ENCODE measurements at places on chromosomes 6 and 20. TPM values are rescaled to one million over a fixed set of nuclear protein-coding genes. Genes with fewer than 3 reads are reported as not detected.
A peak's percentile ranks its signal among the peaks of the same experiment; 100 is the strongest.

- DNase-seq: no peak
Measured at GRCh38 chr6:142013875-142014495, 118.7 kb upstream of the GJE1 start.

- DNase-seq: no peak
Measured at GRCh38 chr6:99030915-99031314, 83.2 kb upstream of the FBXL4 start.

The BAG2 gene
- total RNA-seq: 7.1 TPM

DNA sequence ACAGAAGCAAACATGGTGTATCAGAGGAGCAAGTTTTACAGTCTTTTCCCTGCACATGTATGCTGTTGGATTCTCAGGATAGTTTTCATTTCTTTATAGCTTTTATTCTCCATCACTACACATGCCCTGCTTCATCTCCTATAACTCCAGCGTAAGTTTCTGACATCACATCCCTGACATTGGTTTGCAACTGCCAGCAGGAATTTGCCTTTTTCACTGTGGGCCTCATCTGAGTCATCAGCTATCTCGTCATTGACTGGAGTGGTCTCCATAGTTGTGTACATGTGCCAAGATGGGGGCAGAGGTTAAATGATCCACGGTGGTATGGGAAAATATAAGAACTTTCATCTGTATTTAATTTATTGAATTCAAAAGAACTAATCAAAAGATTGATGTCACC lies 96.7 kb downstream of the SLX4IP start:
- DNase-seq: peak; percentile 62

DNA sequence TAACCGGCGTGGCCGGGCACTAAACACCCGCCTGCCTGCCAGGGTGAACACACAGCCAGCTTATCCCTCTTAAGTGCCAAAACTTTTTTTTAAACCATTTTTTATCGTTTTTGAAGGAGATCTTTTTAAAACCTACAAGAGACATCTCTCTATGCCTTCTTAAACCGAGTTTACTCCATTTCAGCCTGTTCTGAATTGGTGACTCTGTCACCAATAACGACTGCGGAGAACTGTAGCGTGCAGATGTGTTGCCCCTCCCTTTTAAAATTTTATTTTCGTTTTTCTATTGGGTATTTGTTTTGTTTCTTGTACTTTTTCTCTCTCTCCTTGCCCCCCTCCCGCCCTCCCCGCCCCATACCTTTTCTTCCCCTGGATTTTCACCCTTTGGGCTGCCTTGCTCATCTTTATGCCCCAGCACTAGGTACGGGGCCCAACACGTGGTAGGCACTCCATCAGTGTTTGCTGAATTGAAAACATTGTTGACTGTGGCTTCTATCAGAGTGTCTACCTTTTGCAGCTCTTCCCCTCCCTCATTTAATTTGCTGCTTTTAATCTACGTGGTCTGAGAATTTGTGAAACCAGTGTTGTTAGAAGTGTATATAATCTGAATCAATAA lies 1.5 kb downstream of the ZCCHC3 start:
- DNase-seq: no peak

The UBE2C gene
- total RNA-seq: 267 TPM

- no peak for DNase-seq
Measured at GRCh38 chr6:71544028-71544427, 255.4 kb downstream of the OGFRL1 start.

The FILIP1 gene
- 107 TPM for total RNA-seq

DNA sequence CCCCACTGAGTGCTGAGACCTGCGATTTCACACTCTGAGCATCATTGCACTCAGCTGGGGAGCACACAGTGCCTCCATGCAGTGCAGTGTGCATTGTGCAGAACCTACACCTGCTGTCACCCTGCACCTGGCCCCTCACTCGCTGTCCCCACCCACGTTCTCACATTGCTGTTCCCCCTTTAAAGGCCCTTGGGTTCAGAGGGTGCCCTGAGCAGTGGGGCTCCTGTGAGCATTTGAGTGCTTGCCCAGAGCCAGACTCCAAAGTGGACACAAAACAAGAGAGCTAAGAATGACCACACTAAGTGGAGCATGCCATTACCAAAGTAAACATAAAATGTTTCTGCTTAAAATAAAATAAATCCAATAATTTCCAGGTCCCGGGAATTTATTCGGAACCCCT lies 131.0 kb upstream of the CST7 start:
- no peak for DNase-seq

The COL21A1 gene
- 1.4 TPM for total RNA-seq

The CNBD2 gene
- 8.5 TPM for total RNA-seq

DNA sequence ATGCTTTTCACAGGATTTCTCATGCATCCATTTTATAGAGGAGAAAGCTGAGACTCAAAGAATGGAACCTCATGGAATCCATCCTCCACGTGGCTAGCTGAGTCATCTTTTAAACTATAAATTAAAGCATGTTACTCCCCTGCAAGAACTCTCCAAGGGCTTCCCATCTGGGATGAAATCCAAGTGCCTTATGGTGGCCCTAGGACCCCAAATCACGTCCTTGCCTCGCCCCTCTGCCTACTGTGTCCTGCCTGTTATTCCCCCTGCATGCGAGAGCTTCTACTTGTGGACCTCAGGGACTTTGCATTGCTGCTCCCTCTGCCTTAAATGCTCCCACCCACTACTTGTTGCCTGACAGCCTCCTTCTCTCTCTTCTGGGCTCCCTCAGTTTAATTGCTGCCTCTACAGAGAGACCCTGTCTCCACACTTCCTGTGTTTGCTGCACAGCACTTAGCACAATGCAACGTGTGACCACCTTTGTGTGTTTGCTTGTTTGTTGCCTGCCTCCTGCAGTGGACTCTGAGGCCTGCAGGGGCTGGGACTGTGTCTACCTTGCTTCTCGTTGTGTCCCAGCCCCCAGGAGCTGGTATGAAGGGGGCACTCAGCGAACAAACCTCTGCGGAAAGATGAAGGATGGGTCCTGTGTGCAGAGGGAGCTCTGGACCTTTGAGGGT lies 39.4 kb downstream of the TOX2 start:
- no peak for DNase-seq

DNA sequence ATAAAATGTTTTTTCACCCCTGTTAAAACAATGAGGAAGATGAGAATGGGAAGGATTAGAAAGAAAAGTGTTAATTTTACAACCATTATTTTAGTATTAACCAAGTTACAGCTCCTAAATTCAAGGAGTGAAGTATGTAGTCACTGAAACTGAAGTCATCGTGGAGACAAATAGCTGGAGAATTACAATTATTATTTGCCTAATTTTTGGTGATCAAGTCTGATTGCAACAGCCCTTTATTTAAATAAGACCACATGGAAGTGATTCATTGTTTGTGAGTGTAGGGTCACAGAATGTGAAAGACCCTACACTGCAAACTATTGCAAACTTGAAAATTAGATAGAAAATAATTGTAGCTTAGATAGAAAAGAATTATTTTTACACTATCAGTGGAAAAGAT lies 292.4 kb downstream of the CENPW start:
- DNase-seq: no peak

GRCh38 chr20:2652724-2653555 lies 508 bp downstream of the NOP56 start:
- DNase-seq: peak; percentile 55

GRCh38 chr20:4109307-4109940 lies 94.1 kb upstream of the RNF24 start:
- DNase-seq: no peak

GRCh38 chr6:99514089-99514488 lies 1.1 kb downstream of the USP45 start:
- DNase-seq: peak; percentile 19

The ZNFX1 gene
- total RNA-seq: 8.2 TPM

The RAET1L gene
- total RNA-seq: not detected

The PLG gene
- not detected for total RNA-seq

GRCh38 chr6:105677671-105678475 lies 275.0 kb upstream of the PREP start:
- no peak for DNase-seq

- DNase-seq: no peak
Measured at GRCh38 chr6:45132658-45133294, 195.4 kb upstream of the RUNX2 start.

DNA sequence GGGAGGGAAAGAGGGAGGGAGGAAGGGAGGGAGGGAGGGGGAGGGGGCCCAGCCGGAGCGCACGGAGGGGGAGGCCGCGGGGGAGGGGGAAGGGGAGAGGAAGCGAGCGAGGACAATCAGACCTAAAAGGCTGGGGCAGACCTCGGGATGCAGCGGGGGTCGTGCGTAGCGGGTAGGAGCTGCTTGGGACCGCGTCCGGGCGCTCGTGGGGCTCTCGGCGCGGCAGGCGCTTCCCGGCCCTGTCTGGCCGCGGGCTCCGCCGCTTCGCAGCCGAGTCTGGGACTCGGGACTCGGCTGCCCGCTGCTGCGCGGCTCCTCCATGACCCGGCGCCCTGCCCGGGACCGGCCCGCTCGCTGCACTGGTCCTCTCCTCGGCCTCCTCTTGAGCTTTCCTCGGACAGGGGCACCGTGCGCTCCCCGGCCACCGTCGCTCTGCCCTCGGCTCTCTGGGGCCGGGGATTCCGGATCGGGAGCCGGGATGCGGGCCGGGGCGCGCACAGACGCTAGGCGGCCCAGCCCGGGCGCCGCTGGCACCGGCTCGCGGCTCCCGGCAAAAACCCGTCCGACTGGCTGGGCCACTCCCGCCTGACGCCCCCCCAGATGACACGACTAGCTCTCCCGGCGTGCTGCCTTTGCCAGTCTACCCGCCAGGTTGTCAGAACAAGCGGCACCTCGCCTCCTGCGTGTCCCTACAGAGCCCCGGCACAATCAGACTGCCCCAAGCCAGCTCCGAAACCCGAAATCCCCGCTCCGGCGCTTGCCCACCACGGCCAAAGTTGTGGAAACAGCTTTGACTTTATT lies 2.2 kb downstream of the TFAP2A start:
- no peak for DNase-seq

The OPRM1 gene
- total RNA-seq: not detected

- no peak for DNase-seq
Measured at GRCh38 chr6:12258591-12259075, 31.5 kb upstream of the EDN1 start.

GRCh38 chr20:14688005-14688404 lies 350.6 kb upstream of the FLRT3 start:
- no peak for DNase-seq

DNA sequence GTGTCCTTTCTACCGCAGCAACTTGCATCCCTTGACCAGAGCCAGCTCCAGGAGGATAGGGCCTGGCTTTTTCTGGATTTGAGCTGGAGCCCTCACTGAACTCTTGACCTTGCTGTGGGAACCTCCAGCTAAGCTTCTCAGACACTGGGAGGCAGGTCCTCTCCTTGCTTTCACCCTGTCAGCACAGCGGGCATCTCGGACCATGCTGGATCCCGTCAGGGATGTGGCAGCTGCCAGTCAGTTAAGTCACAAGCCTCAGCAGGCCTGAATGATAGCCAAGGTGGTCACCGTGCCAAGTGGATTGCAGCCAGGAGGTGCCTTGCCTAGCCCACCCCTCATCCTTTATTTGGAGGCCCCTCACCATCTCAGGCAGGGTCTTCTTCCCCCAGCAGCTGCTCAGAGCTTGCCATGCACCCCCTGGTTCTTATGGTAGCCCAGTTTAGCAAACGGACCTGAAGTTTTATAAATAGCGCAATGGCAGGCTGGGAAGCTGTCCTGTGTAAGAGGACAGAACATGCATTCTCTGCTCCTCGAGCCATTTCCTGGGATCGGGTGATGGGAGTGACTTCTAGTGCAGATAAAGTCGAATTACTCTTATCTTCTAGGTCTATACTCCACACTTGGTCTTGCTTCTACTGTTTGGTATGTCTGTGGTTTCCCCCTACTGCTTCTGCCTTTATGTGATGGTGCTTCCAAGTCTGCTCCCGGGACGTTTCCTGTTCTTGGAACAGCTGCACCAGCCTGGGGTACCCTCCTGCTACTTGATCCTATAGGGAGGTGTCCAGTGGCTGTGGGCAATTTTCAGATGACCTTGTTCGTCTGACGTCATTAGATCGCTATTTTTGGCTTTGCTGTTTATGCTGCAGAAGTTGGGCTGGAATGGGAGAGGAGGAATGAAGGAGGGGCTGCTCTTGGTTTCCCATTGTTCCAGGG lies 7.1 kb upstream of the MYLK2 start:
- DNase-seq: peak; percentile 72

DNA sequence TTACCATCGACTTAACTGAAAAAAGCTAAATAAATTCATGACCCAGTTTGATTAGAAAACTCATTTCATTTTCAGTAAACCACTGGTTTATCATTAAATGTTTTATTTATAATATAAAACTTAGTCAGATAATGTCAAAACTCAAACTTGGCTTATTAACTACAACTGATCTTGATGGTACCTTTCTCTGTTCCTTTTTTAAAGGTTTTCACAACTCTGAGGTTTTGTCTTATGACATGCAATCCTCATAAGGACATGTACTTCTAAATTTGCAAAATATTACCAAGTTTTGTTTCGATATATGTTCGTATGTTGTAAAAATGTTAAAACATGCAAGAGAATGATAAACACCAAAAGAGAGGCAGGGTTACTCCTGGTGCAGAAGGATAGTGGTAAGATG lies 82.5 kb upstream of the PDE10A start:
- no peak for DNase-seq

DNA sequence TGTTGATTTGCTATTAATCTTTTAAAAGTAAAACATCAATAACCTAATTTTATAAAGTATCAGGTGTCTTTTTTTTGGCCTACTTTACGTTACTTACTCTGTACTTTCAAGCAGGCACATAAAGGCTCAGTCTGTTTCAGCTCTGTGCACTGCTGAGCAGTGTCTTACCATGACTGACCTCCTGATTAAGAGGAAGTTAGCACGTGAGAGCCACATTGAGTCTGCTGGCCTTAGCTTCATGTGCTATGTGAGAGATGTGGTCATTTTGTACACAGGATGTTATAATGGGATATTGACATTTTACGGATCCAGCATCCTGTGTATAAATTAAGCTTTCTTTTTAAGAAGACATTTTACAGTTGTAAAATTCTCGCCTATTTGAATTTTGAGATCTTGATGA lies 31.9 kb downstream of the ARID1B start:
- DNase-seq: peak; percentile 50

The CLPSL1 gene
- total RNA-seq: not detected

DNA sequence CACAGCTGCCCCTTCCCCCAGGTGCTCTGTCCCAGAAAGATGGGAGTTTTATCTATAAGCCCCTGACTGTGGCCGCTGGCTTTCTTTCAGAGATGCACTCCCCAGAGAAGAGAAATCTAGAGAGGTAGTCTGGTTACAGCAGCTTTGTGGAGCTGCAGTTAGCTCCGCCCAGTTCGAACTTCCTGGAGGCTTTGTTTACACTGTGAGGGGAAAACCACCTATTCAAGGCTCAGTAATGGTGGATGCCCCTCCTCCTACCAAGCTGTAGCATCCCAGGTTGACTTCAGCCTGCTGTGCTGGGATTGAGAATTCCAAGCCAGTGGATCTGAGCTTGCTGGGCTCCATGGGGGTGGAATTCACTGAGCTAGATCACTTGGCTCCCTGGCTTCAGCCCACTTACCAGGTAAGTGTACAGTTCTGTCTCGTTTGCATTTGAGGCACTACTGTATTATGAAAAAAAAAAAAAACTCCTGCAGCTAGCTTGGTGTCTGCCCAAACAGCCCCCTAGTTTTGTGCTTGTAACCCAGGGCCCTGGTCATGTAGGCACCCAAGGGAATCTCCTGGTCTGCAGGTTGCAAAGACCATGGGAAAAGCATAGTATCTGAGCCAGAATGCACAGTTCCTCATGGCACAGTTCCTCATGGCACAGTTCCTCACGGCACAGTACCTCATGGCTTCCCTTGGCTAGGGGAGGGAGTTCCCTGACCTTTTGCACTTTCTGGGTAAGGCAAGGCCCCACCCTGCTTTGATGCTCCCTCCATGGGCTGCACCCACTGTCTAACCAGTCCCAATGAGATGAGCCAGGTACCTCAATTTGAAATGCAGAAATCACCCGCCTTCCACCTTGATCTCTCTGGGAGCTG lies 275.0 kb downstream of the CENPW start:
- DNase-seq: no peak

The OR12D3 gene
- not detected for total RNA-seq
